ENCODE measurements at places on chromosomes 7 and 10.
A peak's percentile ranks its signal among the peaks of the same experiment; 100 is the strongest.

DNA sequence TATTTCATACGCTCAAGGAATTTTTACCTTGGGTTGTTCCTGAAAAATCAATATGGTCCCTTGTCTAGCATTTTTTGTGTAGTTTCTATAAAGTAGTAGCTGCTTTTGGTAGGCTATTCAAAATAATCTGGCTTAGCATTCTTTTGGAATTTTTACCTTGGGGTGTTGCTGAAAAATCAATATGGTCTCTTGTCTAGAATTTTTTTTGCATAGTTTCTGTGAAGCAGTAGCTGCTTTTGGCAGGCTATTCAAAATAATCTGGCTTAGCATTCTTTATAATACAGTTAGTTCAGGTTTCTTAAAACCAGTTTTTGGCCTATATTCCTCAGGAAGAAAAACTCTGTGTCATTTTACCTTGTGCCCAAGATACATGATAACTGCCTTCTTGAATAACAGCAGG, 301.9 kb downstream of the SUGCT start:
- DNase-seq = no peak

GRCh38 chr7:158094671-158095226, 492.9 kb downstream of the PTPRN2 start:
- no peak for DNase-seq

GRCh38 chr7:132187869-132188789, 388.1 kb downstream of the PLXNA4 start:
- DNase-seq = no peak

GRCh38 chr10:95309958-95310357, 19.2 kb upstream of the PDLIM1 start:
- no peak for DNase-seq

- no peak for DNase-seq
Measured at GRCh38 chr7:54743580-54743979, 15.4 kb downstream of the SEC61G start.

- no peak for DNase-seq
Measured at GRCh38 chr10:113485736-113486135, 67.1 kb upstream of the HABP2 start.

- DNase-seq = no peak
Measured at GRCh38 chr10:17229717-17229966, 1.6 kb downstream of the VIM start.

GRCh38 chr7:157599491-157599890, 262.7 kb downstream of the DNAJB6 start:
- no peak for DNase-seq

GRCh38 chr7:40582539-40582938, 447.7 kb downstream of the SUGCT start:
- no peak for DNase-seq

DNA sequence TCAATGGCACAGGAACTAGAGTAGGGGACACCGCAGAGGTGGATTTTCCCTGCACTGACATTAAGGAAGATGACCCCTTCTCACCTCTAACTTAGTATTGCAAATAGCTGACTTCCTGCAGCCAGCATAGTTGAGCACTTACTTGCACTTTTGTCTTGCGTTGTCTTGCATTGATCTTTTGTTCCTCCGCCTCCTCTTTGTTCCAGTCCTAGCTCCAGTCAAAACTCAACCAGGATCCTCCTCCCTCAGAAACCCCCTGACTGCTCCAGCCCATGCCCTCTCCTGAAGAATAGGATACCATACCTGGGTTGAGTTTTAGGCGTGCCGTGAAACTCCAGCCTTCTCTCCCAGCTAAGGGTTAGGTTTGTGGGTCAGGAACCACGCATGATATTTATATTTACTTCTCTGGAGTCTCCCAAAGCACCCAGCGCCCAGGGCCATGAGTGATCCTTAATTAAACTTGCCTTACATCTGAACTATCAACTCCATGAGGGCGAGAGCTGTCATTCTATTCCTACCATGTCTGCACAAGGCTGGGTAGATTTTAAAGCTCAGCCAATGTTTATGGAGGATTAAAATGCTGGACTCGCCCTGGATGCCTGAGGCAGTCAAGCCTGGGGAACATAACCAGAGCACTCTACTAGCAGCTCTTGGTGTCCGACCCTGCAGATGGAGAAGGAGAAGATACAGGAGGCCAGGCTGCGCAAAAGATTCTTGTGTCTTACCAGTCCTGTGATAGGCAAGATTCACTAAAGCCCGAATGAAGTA, 14.1 kb downstream of the ZNF467 start:
- DNase-seq = no peak

DNA sequence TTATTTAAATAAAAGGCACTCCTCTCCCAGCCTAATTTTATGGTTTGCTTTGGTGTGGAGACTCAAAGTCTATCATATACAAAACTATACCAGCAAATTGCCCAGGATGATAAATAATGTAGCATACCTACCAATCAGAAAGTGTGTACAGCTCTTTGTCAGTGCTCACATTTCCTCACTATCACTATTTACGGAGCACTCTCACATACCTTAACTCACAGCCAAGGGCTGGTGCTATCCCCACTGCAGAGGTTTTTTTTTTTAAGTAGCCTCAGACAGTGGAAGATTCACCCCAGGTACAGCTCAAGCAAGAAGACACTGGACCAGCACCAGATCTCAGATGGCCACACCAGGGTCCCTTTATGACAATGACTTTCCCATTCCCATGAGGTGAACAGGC, 2.5 kb downstream of the PDLIM1 start:
- DNase-seq = no peak

DNA sequence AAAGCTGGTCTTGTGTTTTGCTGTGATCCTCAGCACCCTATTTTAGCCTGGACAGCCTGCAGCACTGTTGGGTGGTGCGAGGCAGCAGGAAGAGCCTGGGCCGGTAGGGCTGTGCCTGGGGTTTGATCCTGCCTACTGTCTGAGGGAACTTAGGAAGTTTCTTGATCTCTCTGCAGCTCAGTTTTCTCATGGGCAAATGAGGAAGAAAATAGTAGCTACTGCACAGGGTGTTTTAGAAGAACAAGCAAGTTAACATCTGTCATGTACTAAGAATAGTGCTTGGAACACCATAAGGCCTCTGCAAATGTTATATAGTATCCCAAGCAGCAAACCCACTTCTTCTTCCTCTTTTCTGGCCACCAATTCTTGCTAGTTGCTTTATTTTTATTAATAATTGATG, 12.0 kb upstream of the AGR2 start:
- DNase-seq = no peak

DNA sequence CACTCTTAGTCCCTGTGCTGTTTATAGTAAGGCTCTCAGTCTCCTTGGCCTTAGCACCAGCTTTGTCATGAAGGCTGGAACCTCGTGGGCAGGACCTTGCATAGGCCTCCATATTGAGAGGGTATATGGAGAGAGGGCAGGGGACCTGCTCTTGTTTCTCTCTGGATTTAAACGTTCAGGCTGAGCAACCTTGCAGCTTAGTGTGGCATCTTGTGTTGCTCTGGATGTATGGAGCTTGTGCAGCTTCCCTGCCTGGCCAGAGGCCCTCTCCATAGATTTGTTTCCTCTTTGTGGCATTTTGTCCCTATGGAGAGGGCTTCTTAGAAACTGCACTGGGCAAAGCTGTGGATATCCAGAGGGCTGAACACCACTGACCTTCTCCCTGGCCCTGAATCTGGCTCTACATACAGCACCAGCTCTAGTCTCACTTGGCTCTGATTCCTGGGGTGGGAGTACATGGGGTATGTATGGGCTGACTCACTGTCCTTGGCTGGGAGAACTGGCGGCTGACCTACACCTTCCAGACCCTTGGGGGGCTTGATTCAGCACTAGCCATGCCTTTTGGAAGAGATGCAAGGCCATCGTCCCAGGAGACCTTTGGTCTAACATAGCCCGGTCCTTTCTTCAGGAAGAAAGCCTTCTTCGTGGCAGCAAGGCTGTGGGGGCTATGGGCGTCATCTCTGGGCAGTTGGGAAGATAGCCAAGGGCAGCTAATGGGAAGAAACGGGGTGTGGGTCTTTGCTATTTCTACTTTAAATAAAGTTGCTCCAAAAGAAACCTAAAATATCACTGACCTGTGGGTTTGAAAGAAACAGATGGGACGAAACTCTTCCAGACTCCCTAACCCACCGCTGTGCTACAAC, 30.5 kb downstream of the ITPRIP start:
- no peak for DNase-seq

- DNase-seq = no peak
Measured at GRCh38 chr7:107874605-107875446, 16.2 kb upstream of the DLD start.

GRCh38 chr10:110460111-110460809, 37.4 kb upstream of the DUSP5 start:
- DNase-seq = peak; percentile 8

DNA sequence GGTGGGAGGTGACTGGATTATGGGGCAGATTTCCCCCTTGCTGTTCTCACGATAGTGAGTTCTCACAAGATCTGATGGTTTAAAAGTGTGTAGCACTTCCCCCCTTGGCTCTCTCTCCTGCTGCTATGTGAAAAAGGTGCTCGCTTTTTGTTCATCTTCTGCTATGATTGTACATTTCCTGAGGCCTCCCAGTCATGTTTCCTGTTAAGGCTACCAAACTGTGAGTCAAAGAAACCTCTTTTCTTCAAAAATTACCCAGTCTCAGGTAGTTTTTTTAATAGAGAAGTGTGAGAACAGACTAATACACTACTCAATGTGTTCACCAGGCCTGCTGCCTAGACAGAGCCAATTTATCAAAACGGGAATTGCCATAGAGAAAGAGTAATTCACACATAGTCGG, 49.7 kb downstream of the SDHAF3 start:
- no peak for DNase-seq
